ENCODE measurements at places on chromosomes 4 and X.

GRCh38 chrX:51421972-51422597, 74.3 kb downstream of the NUDT11 start:
- no peak for DNase-seq

DNA sequence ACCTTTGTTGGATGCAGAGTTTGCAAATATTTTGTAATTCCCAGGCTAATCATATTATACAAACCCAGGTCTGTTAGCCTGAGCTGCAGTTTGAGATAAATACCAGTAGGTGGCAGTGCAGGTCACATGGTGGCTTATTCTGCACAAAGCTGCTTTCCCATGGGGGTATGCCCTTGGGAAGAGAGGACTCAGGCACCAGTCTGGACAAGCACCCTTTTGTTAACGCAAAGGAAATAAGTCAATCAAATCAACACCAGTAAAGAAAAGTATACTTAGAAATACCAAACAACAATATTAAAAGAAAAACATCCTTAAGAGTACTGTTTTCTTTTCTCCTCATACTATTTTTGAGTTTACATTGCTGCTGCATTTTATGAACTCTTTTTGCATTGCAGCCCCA, 389.0 kb upstream of the ZFP42 start:
- DNase-seq, result peak; percentile 1

GRCh38 chr4:140789759-140790158, 33.6 kb upstream of the TBC1D9 start:
- DNase-seq, result no peak

GRCh38 chrX:132749406-132749805, 209.0 kb downstream of the HS6ST2 start:
- no peak for DNase-seq

GRCh38 chr4:13922873-13923645, 295.5 kb upstream of the BOD1L1 start:
- DNase-seq, result no peak

- no peak for DNase-seq
Measured at GRCh38 chrX:93711076-93711475, 37.1 kb downstream of the FAM133A start.

- DNase-seq, result no peak
Measured at GRCh38 chr4:106370214-106370613, 1.6 kb upstream of the GIMD1 start.

DNA sequence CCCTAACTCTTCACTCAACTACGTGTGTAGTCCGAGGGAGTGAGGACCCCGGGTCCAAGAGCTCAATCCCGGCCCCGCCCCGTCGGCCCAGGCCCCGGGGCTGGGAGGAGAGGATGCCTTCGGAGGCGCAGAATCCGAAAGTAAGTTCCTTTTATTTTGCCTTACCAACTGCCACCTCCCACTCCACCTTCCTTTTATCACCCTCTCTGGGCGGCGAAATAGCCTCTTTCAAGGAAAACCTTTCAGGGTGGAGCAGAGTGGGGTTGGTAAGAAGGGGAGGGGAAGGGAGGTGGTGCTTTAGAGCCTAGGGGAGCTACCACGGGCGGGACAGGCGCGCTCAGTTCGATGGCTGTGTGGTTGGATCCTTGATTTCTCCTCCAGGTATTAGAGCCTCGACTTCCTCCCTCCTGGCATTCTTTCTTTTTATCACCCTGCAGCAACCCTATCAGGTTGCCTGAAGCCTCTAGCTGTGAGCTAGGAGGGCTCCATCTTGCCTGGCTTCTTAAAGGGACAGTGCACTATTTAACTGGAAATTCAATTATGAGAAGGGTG, 191.2 kb downstream of the RRAGB start:
- no peak for DNase-seq

DNA sequence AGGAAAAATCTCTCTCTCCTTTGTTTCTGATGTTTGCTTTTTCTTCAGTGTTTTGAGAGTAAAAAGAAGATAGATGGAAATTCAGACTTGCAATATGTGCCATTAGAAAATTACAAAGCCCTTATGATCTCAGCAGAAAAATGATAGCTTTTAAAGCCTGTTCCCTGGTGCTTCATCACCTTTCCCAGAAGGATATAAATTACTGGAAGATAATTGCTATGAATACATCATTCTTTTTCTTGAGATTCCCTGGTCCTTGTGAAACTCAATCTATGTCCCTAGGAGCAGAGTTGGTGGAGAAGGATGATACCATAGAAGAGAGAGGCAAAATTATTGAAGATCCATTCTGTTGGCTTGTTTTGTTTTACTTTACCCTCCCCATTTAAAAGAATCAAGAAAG, 86.5 kb downstream of the GLRA3 start:
- no peak for DNase-seq

DNA sequence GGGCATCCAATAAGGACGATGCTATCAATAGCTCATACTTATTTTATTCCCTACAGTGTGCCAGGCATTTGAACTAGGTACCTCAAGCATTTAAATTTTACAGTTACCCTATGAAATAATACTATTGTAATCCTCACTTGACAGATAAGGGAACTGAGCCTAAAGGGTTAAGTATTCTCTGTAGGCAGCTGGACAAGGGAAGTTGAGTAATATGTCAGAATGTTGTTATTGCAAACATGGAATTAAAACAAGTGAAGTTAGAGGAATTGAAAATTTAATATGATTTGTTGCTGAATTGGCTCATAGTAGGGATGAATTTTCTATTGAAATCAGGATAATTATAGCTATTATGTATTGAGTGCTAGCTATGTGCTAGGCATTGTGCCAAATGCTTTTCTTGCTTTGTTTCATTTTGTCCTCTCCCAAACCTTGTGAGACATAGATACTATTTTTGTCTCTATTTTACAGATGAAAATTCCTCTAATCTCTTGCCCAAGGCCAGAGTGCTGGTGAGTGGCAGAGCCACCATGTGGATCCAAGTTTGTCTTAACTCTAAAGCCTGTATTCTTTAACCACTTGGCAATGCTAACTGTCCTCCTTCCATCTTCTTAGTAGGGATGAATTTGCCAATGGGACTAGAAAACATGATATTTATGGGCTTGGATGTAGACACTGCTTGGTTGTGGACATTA, 58.1 kb downstream of the TMEM164 start:
- DNase-seq, result no peak

GRCh38 chrX:37796310-37796709, 16.5 kb downstream of the CYBB start:
- DNase-seq, result no peak

DNA sequence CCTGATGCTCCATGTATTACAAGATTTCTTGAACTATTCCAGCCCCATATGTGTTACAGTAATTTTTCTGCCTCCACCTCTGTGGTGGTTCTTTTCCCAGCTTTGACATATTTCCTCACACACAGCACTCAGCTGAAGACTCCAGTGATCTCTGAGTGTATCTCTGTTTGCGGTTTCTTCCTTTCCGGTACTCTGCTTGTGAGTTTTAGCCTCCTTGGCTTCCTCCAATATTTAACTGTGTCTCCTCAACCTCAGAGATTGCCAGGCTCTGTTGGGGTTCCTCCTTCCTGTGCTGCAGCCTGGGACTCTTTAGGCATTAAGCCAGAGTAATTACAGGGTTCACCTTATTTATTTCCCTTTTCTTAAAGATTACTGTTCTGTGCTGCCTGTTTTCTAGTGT, 73.2 kb downstream of the NFKB1 start:
- DNase-seq, result no peak

- no peak for DNase-seq
Measured at GRCh38 chrX:64977830-64978229, 1.6 kb upstream of the ZC4H2 start.

- DNase-seq, result no peak
Measured at GRCh38 chr4:165879641-165880040, 6.6 kb downstream of the TLL1 start.

DNA sequence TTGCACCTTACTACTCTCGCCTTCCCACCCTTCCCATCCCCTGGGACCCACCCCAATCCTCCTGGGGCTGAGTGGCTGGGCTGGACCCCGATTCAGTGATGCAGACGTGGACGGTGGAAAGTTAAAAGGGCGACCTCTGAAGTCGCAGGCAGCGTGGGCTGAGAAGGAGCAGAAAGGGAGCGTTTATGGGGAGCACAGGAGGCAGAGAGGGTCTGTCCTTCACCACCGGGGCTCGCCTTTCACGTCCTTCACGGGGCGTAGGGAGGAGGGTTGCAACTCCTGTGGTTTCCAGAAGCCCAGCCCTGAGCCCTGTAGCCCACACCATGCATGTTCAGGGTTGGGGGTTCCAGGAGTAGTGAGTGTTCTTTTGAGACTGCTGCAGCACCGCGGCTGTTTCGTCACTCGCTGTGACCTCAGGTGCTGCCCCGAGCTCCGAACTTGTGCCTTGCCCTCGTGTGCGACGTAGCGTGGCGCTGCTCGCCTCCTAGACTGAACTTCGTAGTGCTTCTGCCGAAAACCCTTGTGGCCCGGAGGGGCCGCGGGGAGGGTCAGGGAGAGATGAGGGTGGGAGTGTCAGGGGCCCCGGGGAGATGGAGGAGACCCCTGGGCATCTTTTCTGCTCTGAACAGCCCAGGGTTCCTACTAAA, 1.6 kb downstream of the NHS start:
- no peak for DNase-seq

- no peak for DNase-seq
Measured at GRCh38 chr4:1776521-1777161, 16.5 kb upstream of the FGFR3 start.

- no peak for DNase-seq
Measured at GRCh38 chr4:70703619-70704214, 15.4 kb downstream of the UTP3 start.

GRCh38 chrX:42602136-42602535, 175.8 kb downstream of the PPP1R2C start:
- DNase-seq, result no peak

DNA sequence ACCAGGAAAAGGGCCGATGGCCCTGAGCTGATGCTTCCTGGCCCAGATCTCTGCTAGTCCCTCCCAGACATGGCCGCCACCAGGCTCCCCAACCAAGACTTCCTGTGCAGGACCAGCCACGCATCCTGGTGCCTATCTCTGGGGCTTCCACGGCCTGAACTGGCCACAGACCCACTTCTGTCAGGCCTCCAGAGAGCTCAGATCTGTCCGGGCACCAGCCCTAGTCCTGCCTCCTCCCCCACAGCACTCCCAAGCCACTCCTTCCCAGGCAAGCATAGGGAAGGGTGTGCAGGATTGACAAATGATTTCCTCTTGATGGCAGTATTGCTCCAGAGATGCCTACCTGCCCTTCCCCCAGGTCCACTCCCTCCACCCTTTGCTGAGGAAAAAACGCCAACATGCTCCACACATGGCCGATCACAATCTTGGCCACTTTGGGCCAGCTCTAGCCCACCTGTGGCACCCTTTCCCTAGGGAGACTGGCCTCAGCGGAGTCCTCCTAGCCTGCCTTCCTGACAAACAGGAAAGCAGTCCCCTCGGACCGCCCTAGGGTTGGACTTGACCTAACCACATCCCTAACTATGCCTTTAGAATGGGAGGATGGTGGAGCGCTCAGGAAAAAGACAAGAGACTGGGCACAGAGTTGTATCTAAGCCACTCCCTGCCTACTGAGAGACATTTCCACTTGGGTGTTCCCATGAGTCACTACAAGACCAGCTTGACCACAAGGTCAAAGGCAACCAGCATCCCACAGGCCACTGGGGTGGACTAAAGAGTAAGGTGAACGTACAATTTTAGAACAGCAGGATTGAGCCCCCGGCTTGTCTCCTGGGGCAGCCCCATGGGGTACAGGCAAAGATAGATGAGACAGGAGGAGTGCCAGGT, 277.5 kb upstream of the AGTR2 start:
- peak; percentile 36 for DNase-seq

- no peak for DNase-seq
Measured at GRCh38 chrX:20529301-20529700, 262.6 kb upstream of the RPS6KA3 start.

DNA sequence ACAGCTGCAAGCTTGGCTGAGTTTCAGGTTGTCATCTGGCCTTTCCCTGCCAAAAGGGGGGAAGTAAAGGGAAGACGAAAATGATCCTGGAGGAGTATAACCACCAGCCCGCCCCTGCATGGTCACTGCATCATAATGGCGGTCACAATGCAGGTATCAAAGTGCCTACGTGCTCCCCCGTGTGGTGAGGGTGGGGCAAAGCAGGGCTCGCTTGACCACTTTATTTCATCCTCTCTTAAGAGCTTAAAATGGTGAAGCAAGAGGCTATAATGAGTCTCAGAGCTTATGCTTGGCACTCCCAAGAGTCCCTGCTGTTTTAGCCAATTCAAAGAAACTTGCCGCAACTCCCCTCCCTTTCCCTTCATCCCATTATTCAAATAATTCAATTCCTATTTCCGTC, 105.6 kb downstream of the APOOL start:
- no peak for DNase-seq

DNA sequence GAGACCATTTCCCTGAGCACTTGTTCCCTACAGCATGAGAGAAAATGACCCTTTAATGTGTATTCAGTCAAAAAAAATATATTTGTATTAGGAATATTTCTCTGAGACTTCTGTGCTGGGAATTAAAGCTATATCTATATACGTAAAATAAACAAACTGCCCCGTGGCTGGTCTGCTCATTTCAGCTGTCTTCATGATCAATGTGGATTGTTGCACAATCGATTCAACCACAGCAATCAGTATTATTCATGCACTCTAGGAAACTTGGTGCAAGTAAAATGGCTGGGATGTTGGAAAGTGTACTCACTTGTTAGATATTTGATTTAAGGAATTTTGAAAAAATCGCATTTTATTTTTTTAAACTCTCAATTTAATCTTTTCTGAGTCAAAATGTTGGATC, 307.9 kb upstream of the ZFP42 start:
- DNase-seq, result no peak

GRCh38 chr4:107666134-107666533, 53.9 kb downstream of the PAPSS1 start:
- no peak for DNase-seq

- DNase-seq, result no peak
Measured at GRCh38 chr4:181427076-181427475, 816.1 kb upstream of the TENM3 start.

DNA sequence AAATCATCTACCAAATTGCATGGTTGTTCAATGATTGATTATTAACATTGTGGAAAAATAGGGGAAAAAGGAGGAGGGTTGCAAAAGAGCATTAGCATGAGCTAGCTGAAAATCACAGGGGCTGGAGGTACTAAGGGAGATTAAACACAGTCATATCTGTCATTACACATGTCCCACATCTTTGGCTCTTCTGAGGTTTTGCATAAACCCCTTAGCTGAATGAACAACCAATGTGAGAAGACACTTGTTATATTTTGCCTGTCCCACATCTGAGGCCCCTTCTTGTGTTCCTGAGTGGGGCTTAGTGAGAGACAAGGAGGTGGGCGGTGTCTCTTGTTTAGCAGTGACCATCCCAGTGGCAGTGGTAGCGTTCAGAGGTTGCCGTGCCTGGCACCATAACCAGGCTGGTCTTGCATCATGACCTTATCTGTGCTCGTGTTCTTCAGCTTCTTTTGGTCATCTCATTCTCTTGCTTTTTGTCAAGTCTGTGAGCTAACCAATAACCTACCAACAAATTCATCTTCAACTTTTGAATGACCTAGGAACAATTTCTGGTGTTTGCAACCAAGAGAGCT, 95.6 kb downstream of the MID1IP1 start:
- DNase-seq, result no peak

- DNase-seq, result no peak
Measured at GRCh38 chrX:113384628-113385027, 544.0 kb upstream of the AMOT start.

GRCh38 chr4:73836373-73837279, at the start of gene CXCL6:
Gene CXCL6 (plus strand): TSS chr4:73836678. CDS start chr4:73836751, 73 bp downstream.
- DNase-seq, result no peak

Data from naive B cell (primary cell).